Non-pigmented ciliary epithelial cell (primary cell): ENCODE measurements at places on chromosomes 7 and 10.

DNA sequence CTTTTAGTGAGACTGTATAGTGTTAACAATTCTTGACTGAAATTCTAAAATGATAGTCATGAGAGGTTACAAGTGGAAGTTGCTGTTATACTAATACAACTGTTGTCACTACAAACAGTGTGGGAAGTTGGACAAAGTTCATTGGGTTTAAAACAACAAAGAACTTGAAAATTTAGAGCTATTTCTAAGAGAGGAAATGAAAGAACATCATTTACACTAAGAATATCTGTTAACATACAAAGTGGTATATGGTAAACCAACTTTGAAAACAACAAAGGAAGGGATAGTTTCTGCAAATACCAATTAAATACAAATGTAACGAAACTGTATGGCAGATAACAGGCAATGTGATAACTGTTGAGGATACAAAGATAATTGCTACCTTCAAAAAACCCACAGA lies 11.6 kb downstream of the MTPN start:
- no peak for DNase-seq

DNA sequence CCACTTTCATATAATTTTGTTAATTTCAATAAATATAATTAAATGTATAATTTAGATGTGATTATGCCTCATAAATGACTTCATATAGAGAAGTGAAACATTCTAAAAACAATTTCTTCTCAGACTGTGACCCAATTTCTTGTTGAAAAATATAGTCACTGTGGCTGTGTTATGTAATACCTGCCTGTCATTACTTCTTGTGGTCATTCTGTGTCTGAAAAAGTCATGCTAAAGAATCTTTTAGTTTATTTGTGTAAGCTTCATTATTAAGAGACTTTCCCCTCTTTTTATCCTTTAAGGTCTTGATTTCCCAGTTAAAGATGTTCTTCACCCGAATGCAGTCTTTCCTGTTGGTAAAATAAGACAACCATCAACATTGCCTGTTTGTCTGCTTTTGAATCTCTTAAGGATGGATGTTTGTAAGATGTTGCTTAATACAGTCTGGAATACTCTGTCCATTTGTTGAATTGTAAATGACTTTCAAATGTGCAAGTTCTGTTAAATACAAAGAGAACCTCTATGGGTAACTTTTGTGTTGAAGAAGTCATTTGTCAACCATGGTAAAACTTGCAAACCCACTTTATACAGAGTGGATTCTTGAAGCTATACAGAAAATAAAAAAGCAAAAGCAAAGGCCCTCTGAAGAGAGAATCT lies 16.0 kb downstream of the KAT6B start:
- DNase-seq, result no peak

- DNase-seq, result no peak
Measured at GRCh38 chr7:7219216-7219615, 36.9 kb downstream of the C1GALT1 start.

DNA sequence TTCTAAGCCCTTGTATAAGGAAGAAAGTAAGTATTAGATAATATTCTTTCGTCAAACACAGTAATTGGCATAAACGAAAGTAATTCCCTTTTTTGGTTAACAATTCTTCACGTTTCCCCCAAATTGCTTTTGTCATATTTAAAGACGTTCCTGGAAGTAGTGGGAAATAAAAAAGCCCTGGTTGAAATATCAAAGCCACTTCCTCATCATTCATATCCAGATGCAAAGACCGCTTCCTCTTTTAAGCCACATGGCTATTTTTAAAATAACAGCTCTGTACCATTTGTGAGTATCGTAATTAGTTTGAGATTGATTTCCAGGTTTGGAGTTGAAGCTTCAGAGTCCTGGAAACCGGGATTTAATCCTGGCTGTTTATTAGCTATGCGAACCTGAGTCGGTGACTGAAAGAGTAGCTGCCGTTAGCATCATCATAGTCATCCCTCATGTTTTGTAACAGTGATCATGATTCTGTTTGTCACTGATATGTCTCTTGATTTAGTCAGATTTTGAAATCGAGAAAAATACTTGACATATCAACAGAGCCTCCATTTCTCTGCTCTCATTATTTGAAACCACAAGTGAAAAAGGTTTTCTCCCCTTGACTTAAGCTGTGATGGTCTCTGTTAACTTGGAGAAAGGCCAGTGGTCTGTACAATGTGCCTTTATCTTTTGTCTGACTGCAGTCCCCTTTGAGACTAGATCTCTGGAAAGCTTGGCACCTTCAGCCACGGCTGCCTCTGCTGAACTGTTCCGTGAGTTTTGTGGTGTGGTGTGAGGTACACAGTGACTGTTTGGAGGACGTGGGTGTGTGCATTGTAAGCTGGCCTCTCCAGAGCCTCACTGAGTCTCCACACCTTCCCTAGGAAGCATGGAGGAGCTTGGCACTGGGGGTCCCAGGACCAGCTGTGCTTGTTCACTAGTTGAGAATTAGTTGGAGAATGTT lies 18.1 kb downstream of the OPTN start:
- no peak for DNase-seq

DNA sequence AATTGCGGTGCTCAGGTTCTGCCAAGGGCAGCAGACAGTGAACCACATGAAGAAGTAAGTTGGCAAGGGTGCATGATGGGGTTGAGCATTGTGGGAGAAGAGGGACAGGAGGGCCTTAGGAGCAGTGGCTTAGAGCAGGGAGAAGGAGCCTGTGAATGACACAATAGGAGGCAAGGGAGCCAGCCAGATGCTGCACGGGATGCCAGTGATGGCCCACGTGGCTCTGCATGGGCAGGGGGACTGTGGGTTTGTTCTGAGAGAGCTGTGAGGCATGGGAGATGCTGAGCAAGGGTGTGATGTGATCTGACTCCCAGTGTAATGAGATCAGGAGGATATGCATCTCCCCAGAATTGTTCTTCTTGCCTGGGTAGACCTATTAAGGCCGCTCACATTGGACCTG lies 60.9 kb downstream of the C10orf90 start:
- DNase-seq, result no peak

GRCh38 chr10:98916526-98917125 lies 319.0 kb downstream of the HPSE2 start:
- DNase-seq, result no peak

GRCh38 chr7:82327898-82328297 lies 115.7 kb downstream of the CACNA2D1 start:
- DNase-seq, result no peak

- no peak for DNase-seq
Measured at GRCh38 chr7:132685277-132685676, 109.0 kb upstream of the PLXNA4 start.

DNA sequence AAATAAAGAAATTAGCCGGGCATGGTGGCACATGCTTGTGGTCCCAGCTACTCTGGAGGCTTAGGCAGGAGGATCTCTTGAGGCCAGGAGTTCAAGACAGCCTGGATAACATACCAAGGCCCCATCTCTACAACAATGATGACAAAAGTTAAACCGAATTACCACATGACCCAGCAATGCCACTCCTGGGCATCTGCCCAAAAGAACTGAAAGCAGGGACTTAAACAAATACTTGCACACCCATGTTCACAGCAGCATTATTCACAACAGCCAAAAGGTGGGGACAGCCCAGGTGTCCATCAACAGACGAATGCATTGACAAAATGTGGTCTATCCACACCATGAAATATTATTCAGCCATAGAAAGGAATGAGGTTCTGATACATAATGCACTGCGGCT lies 83.9 kb downstream of the HIP1 start:
- no peak for DNase-seq

- no peak for DNase-seq
Measured at GRCh38 chr7:22110881-22111280, 165.2 kb upstream of the CDCA7L start.

DNA sequence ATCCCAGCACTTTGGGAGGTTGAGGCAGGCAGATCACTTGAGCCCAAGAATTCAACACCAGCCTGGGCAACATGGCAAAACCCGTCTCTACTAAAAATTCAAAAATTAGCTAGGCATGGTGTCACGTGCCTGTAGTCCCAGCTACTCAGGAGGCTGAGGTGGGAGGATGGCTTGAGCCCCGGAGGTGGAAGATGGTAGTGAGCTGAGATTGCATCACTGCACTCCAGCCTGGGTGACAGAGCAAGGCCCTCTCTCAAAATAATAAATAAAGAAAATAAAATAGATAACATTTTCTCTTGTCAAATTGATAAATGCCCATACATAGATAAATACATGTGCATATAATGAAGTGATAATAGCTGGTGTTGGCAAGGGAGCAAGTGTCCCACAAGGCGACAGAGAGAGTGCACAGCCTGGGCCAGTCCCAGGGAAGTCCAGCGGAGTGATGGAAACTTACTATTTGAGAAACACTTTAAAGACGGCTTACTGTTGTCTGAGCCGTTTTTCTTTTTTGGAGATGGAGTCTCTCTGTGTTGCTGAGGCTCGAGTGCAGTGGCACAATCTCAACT lies 33.4 kb upstream of the DLG5 start:
- no peak for DNase-seq

DNA sequence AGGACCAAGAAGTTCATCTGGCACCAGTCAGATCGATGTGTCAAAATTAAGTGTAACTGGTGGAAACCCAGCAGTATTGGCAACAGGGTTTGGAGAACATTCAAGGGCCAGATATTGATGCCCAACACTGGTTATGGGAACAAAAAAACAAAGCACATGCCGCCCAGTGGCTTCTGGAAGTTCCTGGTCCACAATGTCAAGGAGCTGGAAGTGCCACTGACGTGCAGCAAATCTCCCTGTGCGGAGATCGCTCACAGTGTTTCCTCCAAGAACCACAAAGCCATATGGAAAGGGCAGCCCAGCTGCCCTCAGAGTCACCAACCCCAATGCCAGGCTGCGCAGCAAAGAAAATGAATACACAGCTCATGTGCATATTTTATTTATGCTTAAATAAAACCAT lies 10.1 kb upstream of the C7orf33 start:
- no peak for DNase-seq

DNA sequence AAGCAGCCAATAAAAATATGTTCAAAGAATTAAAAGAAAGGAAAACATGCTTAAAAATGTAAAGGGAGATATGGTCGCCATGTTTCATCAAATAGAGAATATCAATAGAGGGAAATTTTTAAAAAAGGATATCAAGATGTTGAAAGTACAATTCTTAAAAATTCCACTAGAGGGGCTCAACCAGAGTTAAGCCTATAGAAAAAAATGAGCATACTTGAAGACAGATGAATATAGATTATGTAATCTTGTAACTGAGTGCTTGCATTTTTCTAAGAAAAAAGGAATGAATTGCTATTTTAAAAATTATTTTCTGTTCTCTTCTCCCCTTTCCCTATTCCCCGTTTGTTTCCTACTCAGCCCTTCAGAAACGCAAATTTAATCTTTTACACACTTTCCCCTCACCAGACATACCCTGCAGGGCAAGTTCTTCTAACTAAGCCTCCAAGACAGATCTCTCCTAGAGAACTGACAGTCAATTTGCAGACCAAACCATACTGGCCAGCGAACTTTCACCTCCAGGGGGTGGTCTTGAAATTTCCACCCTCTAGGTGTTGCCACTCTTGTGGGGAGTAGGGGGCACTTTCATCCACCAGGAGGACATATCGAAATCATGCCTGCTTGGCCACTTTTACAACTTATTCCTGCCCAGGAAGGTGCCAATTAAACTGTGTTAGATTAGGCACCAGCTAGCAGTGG lies 67.7 kb downstream of the NSUN6 start:
- no peak for DNase-seq

GRCh38 chr7:115013886-115014285 lies 92.0 kb downstream of the MDFIC start:
- no peak for DNase-seq

DNA sequence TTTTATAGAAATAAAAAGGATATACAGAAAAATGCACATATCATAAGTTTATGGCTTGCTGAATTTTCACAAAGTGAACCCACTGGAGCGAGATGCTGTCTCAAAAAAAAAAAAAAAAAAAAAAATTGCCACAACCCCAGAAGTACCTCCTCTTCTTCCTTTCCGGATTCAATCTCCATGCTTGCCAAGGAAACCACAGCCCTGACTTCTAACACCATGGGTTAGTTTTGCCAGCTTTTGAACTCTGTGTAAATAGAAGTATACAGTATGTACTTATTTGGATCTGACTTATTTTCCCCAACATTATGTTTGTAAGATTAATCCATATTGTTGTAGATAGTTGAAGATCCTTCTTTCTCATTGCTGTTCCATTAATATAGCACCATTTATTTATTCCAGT lies 40.0 kb downstream of the FANK1 start:
- DNase-seq, result no peak

DNA sequence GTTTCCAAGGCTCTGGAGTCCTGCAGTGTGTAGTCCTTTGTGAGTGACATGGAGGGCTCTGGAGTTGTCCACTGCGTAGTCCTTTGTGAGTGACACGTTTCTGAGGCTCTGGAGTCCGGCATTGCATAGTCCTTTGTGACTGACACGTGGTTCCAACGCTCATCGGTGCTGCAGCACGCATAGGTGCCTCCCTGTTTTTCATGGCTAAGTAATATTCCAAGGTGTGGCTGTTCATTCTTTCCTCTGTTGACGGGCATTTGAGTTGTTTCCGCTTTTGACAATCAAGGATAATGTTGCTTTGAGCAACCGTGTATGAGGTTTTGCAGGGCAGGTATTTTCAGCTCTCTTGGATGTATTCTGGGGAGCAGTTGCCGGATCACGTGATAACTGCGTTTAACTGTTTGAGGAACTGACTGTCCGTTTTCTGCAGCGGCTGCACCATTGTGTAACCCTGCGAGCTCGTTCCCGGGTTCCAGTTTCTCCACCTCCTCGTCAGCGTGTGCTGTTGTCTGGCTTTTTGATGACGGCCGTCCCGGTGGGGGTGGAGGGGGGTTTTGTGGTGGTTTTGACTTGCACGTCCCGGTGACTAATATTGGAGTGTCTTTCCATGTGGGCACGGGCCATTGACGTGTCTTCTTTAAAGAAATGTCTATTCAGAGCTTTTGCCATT lies 21.1 kb downstream of the FAM20C start:
- DNase-seq, result no peak

GRCh38 chr7:126223729-126224128 lies 1029.0 kb downstream of the GRM8 start:
- DNase-seq, result no peak

GRCh38 chr7:41133690-41134299 lies 569.1 kb downstream of the INHBA start:
- no peak for DNase-seq
